NCI-H2029 (cell line): ENCODE measurements at places on chromosomes 16 and 17.

DNA sequence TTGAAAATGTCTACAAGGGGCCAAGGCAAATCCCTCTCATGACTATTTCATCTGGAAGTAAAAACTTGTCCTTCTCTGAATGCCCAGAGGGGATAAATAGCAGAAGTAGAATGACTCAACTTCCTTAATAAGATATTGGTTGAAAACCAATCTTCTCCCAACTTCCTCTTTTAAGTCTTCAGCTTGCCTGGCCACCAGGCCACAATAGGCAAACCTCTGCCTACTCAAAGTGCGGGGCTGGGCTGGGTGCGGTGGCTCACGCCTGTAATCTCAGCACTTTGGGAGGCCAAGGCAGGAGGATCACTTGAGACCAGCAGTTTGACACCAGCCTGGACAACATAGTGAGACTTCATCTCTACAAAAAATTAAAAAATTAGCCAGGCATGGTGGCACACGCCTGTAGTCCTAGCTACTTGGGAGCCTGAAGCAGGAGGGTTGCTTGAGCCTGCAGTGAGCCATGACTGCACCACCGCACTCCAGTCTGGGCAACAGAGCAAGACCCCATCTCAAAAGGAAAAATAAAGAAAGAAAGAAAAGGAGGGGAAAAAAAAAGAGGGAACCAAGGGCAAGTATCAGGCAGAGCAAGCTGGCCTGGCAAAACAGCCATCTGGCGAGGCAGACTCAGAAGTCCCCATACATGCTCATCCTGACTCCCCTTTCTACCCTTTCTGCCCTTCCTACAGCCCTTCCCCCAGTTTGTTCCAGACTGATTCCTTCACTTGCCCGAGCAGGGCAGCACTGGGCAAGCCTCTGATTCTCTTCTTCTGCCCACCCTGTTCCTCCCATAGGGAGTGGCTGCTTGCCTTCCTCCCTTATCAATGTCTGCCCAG lies 20.6 kb downstream of the MAP3K14 start:
- DNase-seq: no peak

DNA sequence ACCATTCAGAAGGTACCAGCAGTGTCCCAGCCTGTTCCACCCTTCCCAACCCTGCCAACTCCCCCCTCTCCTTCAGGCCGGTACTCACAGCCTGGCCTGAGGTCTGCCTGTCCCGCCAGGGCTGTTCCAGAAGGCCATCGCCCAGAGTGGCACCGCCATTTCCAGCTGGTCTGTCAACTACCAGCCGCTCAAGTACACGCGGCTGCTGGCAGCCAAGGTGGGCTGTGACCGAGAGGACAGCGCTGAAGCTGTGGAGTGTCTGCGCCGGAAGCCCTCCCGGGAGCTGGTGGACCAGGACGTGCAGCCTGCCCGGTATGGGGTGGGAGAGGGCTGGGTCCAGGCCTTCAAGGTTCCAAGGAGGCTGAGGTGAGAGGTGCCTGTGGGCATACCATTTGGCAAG lies 5.3 kb upstream of the SPEM1 start:
- no peak for DNase-seq

DNA sequence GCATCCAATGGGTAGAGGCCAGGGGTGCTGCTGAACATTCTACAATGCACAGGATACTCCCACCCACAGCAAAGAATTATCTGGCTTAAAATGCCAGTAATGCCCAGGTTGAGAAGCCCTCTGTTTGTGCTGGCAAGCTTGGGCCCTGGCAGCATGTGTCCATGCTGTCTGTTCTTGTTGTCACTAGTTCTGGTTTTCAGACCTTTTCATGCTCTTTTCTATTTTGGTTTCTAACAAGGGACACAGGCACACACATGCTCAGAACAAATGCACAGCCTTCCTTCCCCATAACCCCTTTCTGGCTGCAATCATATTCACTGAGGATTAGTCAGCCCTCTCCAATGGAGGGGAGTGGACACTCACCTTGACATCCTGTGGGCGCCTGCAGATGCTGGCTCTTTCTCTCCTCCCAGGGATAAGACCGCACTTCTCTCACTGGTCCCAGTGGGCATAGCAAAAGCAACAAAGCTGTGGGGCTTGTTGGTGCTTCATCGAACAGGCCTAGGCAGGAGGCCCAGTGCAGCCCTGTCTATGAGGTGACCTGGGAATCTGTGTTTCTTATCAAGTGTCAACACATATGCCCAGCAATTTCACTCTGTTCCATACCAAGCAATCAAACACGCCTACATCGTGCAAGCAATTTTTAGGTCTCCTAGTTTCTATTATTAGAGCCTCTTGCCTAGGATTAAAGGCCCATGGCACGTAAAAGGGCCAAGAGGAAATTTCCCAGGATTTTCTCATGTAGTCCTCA lies 271.1 kb upstream of the CCL2 start:
- no peak for DNase-seq

GRCh38 chr16:4847774-4848587 lies 700 bp downstream of the UBN1 start:
- peak; percentile 6 for DNase-seq

DNA sequence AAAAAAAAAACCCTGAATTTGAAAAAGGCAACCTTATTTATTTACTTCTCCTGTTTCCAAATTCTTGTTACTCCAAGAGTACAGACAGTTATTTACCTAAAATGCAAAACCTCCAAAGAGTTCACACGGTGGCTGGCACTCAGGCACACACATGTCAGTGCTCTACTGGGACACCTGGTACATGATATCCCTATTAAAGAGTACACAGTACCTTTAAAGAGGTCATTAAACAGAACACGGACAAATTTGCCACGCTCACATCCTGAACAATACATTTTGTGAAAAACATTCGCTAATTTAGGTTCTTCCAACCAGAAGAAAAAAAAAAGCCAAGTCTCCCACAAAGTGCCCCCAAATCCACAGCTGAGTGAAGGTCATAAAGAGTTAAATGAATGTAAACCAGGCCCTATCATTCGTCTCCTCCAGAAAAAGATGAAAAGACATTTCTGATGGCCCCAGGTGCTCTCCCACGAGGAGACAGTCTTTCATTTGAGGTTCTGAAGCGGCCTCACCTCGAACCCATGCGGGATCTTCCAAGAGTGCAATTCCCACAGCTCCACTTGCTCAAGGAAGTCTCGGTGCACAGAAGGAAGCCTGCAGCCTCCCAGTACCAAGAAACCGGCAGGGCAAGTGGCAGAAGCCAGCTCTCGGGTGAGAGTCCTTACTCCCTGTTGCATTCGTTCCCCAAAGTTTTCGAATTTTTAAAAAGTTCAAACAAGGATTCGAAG lies 993 bp downstream of the ERN1 start:
- no peak for DNase-seq

- no peak for DNase-seq
Measured at GRCh38 chr17:56976941-56977608, 856 bp upstream of the SCPEP1 start.
